Midbrain (tissue), 1 donor: ENCODE measurements at places on chromosomes 6 and 20.
A peak's percentile ranks its signal among the peaks of the same experiment; 100 is the strongest.

GRCh38 chr6:27836141-27836782, 75.9 kb downstream of the OR2B2 start:
- DNase-seq, result no peak

DNA sequence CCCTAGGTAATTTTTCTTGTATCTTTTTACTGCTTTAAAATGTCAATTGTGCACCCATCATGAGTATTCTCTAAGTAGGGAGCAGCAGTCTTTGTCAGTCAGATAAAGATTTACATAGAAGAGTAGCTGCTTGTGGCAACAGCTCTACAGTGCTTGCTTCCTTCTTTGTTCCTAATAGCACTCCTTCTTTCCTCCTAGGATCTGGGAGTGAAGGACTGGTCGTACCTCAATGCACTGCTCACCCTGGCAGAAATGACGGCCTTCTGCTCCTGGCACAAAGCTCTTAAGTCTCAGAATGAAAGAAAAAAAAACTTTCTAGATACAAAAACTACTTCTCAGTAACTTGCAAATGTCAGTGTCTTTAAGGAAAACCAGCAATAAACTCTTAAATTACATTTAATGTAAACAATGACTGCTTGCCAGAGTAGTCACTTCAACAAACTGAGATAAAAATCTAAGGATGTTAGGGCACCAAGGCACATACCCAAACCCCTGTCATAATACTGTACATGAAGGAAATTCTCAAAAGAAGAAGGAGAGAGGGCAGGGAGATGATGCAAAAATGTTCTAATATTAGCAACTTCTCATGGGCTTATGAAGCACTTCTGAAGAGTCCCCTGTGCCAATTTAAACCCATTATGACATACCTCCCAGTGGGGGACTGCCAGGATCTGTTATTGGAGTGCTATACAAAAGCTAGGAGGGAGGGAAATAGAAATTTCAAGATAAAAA, 34.0 kb downstream of the NCOA6 start:
- DNase-seq, result no peak

GRCh38 chr6:88920774-88921733, 42.4 kb downstream of the RNGTT start:
- no peak for DNase-seq

DNA sequence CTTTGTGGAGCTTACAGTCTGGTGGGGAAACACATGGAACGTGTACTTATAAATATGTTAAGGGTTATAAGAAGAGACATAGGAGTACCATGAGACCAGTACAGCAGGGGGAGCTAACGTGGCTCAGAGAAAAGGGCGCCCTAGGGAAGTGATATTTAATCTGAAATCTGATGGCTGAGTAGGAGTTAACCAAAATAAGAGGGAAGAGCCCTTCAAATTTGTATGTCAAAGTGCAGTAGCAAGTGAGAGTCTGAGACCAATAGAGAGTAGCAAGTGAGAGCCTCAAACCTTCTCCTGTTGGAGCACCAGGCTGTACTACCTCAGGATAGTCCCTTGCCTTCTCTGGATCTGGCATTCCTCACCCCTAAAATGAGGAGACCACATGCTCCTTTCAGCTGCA, 6.1 kb upstream of the PKIG start:
- no peak for DNase-seq

DNA sequence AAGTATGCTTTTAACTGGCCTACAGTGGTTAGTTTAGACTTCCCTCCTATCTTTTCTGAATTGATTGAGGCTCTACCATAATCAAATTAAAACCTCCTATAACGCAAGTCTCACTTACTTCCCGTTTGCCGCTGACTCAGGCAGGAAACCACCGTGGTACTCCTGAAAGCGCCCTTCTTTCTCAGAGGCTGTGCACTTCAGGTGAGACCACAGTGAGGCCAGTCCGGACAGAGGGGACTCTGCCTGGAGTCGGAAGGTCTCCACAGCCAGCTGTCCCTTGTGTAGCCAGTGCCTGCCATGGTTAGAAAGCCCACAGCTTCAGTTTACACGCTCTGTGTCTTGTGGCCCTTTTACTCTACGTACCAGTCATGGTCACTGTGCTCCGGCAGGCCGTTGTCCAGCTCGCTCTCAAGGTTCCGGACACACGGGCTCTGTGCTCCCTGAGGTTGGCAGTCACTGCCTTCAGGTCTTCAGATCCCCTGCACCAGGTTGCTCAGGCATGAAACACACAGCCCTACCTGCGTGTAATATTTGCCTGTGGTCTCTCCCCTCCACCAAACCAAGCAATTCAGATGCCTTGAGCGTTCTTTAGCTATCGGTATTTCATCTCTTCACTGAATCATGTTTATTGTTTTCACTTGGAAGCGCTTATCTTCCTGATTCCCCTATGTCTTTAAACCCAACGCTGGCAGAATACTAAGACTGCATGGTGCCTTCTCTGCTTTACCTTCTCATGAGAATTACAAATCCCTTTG, 178.8 kb downstream of the SMOC2 start:
- DNase-seq, result no peak

DNA sequence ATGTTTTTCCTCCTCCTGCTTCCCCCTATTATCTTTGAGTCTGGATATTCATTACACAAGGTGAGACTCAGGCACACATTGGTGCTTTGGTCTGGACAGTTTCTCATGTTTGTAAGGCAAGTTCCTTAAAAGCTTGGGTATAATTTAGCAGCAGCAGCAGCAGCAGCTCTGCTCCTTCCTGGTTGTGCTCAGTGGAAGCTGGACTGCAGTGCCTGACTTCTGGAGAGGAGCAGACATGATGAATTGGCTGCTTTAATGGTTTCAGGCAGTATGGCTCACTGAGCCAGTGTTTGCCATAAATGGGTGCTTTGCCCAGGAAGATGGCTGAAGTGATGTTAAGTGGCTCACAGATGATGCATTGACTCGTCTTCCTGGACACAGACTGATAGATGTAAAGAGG, 32.4 kb downstream of the SLC9A8 start:
- DNase-seq, result no peak

- DNase-seq, result peak; percentile 46
Measured at GRCh38 chr6:161434350-161434749, 160.5 kb upstream of the AGPAT4 start.

DNA sequence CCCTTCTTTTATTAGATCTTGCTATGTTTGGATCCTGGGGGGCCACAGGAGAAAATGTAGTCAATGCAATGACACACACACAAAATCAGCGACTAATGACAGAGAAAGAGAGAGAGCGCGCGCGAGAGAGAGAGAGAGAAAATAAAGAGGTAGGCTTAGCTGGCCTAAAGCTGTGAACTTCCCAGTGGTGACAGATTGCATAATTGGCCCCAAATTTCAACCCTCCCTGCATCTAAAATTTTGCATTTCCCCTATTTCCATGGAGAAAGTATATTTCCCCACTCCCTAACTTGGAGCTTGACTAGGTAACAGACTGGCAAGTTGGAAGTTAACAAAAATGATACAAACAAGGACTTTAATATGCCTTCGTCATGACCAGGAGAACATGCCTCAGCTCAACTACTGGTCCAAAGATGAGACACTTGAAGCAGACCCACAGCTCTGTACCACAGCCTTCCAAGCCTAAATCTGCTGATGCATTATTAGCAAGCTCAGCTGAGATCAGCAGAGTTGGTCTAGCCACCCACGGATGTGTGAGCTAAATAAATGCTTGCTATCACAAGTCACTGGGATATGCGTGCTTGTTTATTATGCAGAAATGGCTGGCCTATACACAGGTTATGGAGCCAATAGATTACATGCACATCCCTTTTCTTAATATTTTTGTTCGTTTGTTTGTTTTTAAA, 118.1 kb upstream of the PRDM1 start:
- no peak for DNase-seq

DNA sequence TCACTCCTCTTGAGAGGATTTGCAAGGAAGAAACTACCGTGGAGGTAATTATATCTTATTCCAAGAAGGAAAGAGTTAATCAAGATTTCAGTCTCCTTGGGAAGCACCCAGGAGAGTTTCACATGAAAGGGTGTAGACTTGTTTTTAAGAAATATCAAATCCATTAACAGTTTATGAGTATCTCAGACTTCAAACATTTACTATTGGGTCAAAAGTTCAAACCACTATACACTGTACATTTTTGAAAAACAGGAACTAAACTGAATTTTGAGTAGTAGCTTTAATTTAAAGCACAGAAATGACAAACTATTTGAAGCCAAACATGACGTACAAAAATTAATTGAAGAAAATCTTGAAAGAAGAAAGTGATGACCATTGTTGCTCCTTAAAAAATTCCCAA, 164.0 kb downstream of the FOXC1 start:
- no peak for DNase-seq

- no peak for DNase-seq
Measured at GRCh38 chr6:5946181-5946580, 60.5 kb downstream of the NRN1 start.

DNA sequence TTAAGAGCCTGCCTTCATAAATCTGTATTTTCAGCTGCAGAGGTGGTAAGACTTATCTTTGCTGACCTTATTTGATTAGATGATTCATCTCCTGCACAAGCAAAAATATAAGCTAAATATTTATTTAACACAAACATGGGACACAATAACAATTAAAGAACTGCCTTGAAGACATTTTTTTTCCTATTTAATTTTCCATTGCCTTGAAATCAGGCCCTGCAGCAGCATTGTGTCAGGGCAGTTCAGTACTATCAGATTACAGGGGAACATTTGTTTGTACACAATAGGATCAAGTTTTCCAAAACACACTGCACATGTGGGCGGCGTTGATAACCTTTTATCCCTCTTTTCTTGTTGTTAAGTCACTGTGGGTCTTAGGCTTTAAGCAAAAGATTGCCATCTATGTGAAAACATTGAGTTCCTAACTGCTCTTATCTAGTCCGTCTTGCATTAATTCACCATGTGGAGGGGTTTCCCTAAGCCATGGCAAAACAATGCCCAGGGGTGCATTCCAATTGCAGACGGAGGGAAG, 7.4 kb downstream of the ADGRF5 start:
- DNase-seq, result no peak

DNA sequence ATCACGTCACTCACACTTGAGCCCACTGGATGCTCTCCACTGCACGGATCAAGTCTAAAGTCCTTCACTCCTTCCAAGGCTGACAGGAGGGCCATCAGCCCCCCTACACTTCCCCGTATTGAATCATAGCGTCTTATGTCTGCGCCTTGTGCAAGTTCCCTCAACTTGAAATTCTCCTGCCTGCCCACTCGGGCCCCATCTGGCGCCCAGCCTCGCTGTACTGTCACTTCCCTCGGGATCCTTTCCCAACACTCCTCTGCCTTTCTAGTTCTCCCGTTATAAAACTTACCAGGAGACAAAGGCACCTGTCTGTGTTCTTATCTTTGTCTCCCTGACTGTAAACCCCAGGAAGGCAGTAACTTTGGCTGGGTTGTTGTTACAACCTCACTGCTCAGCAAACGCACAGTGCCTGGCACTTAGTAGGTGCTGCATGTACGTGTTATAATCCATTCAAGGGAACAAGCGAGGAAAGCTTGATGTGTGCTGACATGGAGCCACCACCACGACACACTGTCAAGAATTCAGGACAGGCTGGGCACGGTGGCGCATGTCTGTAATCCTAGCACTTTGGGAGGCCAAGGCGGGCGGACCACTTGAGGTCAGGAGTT, 33.8 kb upstream of the ZFAND3 start:
- DNase-seq, result no peak
